ENCODE measurements at places on chromosomes 3 and 15.

- DNase-seq = no peak
These were observed 45.4 kb upstream of the MTMR10 start for GRCh38 chr15:31036783-31037182.

DNA sequence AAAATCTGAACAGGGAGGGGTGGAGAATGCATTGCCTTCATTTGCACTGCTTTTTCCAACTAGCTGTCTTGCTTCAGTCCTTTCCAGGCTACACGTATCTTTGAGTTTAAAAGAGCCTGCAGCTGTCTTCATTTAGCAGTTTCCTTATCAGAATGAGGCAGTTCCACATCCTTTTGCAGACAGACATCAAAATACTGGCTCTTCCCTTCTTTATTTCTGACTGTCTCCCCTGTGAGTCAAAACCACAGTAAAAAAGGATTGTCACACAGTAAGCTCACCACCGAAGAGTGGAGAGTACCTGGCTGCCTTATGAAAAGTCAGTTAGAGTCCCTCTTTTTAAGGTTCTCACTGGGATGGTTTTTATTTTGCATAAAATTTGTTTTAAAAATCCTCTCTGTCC is 205.5 kb upstream of the CD96 start:
- DNase-seq = no peak

DNA sequence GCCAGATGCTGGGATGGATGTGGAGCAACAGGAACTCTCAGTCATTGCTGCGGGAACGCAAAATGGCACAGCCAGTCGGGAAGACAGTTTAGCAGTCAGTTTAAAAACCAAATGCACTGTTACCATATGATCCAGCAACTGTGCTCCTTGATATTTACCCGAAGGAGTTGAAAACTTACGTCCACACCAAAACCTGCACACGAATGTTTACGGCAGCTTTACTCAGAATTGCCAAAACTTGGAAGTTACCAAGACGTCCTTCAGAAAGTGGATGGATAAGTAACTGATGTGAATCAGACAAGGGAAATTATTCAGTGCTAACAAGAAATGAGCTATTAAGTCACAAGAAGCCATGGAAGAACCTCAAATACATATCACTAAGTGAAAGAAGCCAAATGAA is 36.1 kb upstream of the SLC41A3 start:
- DNase-seq = no peak

DNA sequence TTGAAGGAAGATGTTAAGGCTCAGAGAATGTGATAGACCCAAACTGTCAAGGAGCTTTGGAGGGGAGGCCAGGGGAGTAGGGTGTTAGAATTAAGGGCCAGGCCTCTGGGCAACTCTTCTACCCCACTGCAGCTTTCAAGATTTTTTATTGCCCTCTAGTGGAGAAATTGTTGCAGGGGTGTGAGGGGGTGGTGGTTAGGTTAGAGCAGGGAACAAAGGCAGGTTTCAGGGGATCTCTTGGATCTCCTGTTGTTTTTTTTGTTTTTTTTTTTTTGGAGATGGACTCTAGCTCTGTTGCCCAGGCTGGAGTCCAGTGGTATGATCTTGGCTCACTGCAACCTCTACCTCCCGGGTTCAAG is 1.4 kb upstream of the SEC13 start:
- peak; percentile 29 for DNase-seq

DNA sequence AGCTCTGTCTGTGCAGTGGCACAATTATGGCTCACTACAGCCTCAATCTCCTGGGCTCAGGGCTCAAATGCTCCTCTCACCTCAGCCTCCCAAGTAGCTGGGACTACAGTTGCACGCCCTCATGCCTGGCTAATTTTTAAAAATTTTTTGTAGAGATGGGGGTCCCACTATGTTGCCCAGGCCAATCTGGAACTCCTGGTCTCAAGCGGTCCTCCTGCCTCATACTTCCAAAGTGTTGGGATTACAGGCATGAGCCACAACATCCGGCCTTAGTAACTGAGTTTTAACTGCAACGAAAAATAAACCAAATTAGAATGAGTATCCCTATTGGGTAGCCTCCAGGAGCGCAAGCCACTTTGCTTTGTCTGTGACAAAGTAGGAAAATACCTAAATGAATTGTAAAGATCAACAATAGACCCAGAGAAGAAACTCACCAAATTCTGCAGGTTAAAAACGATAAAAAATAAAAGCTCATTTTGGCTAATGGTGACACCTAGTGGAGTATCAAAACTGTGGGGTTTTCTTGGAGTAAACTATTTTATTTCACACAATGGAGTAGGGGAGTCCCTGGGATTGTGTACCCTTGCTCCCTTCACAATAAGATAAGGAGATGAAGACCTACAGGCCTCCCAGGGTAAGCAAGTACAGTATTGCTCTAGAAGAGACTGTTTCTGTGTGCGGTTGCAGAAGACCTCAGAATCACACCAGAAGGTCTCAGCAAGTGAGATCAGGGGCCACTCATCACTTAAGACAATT is 21.0 kb upstream of the CA12 start:
- no peak for DNase-seq

GRCh38 chr3:21718161-21718765 is 32.7 kb downstream of the ZNF385D start:
- DNase-seq = no peak

- DNase-seq = no peak
These were observed 549.9 kb downstream of the GRM7 start for GRCh38 chr3:7410782-7411181.

GRCh38 chr3:152097120-152097519 is 171.6 kb upstream of the MBNL1 start:
- no peak for DNase-seq

DNA sequence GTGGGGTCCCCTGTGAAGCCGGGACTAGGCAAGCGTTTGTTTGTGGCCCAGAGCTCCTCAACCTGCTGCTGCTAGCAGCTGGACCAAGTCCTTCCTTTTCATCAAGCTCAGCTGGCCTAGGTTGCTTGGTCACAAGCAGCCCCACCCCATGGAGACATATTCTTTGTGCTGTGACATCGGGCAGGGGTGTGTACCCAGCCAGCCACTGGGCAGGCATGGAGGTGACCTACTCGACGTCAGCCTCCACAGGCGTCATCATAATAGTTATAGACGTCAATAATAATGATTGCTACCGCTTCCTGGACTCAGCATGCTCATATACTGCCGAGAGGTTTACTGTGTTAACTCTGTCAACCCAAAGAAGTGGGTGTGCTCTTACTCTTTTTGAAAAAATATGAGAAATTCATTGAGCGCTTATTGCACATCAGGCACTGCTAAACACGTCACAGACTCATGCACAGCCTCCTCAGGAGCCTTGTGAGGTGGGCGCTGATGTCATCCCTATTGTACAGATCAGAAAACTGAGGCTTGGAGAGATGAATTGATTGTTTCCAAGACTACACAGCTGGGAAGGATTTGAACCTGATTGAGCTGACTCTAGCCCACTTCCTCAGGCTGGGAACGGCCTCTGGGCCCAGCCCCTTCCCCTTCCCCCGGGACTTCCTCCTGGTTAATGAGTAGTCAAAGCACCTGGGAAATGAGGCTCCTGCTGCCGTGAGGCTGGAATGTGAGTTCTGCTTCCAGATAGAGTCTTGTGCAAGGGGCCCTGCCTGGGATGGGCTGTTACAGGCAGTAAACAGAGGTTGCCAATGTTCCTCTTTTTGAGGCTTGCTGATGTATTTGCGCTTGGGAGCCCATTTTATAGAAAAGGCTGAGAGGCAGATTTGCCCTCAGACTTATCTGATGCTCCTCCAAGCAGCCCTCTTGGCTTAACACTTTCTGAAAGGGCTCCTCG is 16.2 kb downstream of the SLC6A6 start:
- DNase-seq = no peak

- DNase-seq = no peak
These were observed 392.6 kb upstream of the CBLB start for GRCh38 chr3:106261396-106261795.

GRCh38 chr3:141343077-141343476 is 25.2 kb upstream of the ZBTB38 start:
- no peak for DNase-seq

DNA sequence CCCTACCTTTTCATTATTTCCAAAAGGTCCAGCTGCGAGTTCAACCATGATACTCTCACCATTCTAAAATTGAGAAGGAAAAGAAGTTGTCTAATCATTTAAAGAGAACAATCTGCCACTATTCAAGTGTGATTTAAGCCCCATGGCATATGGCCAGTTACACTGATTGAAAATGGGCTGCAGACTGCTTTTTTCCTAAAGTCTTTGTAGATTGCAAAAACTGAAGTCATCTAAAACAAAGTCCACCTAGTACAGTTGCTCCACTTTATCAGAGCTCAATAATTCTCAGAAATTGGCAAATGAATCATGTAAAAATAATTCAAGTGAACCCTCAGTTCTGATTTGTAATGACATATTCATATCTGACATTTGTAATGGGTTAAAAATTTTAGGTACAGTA is 39.2 kb downstream of the SPPL2A start:
- no peak for DNase-seq

GRCh38 chr3:134483195-134483900 is 2.4 kb downstream of the ANAPC13 start:
- DNase-seq = no peak

DNA sequence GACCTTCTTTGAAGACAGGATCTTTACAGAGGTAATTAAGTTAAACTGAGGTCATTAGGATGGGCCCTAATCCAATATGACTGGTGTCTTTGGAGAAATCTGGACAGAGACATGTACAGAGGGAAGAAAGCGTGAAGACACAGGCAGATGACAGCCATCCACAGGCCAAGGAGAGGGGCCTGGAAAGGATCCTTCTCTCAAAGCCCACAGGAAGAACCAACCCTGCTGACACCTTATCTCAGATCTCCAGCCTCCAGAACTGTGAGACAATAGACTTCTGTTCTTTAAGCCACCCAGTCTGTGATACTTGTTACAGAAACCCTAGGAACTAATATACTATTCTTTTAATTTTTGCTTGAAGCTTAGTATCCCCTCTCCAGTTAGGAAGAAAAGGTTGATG is 74.2 kb downstream of the WDR76 start:
- DNase-seq = no peak

DNA sequence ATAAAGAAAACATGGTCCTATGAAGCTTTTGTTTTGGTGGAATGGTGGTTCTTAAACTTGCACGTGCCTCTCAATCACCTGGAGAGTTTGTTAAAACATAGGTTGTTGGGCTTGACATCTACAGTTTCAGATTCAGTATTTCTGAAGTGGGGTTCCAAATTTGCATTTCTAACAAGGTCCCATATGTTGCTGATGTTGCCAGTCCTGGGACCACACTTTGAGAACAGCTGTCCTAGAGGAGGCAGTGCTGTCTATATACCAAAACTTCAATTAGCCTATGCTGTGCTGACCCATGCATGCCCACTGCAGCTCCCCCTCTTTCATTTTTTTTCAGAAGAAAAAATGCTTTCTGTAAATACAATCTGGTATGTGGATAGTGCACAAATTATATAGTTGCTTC is 31.3 kb downstream of the ALCAM start:
- DNase-seq = no peak

- no peak for DNase-seq
These were observed 480.1 kb upstream of the ZNF385D start for GRCh38 chr3:22231061-22231460.

DNA sequence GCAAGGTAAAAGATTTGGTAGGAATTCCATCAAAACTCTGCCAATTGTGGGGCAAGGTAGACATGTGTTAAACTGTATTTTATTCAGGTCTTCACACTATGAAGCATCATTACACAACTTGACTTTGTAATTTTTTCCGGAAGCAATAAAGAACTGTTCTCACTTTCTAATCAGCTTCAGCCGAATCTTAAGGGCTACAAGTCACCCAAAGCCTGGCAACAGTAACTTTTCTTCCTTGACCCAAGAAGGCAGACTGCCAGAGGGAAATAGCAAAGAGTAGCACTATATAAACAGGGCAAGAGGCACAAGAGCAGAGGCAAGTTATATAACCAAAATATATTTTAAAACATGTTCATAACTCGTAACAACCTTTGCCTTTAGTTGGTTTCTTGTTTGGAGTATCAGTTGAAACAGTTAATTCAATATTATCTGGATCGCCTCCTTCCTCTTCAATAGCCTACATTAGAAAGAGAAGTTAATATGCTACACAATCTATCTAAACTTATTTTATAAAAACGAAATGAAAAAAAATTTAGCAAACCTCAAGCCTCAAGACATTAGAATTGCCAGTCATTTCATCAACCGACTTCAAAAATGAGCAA is 1.4 kb downstream of the SLTM start:
- DNase-seq = no peak

GRCh38 chr3:113167825-113168801 is 43.2 kb upstream of the BOC start:
- DNase-seq = no peak

GRCh38 chr15:63530235-63530634 is 25.8 kb downstream of the USP3 start:
- DNase-seq = no peak

DNA sequence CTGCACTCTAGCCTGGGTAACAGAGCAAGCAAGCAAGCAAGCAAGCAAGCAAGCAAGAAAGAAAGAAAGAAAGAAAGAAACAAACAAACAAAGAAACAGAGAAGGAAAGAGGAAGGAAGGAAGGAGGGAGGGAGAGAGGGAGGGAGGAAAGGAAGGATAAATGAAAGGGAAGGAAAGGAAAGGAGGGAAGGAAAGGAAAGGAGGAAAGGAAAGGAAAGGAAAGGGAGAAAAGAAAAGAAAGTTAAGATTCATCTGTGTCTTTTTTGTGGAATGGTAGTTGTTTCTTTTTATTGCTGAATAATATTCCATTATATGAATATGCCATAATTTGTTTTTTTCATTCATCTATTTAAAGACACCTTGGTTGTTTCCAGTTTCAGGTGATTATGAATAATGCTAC is 506.9 kb upstream of the NAALADL2 start:
- DNase-seq = no peak

- peak; percentile 21 for DNase-seq
These were observed 101.8 kb downstream of the BDH1 start for GRCh38 chr3:197454014-197454413.

GRCh38 chr3:163196815-163197374 is 1700.3 kb downstream of the OTOL1 start:
- no peak for DNase-seq

DNA sequence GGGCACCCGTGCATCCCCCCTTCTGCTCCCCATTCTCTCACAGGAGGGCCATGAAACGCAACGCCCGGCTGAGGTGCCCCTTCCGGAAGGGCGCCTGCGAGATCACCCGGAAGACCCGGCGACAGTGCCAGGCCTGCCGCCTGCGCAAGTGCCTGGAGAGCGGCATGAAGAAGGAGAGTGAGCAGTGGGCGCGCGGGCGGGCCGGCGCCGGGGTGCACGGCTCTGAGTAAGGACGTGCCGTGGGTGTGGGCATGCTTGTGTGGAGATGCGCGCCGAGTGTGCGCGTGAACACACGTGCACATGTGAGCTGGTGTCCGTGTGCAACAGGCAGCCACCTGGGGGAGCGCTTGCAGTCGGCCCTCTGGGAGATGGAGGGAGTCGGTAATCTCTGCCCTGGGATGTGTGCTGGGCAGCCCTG is 28.1 kb downstream of the NR1I2 start:
- no peak for DNase-seq

DNA sequence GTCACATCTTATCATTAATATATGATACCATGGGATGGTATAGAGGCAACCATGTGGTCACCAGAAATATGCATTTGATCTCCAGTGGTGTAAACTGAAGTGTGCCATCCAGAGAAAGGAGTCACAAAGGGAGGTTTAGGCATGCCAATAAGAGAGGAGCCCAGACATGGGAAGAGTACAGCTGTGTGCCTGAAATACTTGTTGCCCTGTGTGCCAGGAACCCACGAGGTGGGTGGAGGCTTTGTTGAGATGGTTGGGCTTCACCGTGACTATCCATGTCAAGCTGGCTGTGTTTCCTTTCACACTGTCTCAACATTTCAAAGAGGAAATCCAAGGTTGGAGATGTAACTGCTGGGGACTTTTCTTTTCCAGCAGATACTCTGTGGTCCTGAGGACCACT is 43.5 kb downstream of the CACNA2D3 start:
- no peak for DNase-seq

GRCh38 chr15:47732248-47732647 is 14.9 kb downstream of the SEMA6D start:
- DNase-seq = no peak
